ENCODE measurements at places on chromosomes 1 and 21.

DNA sequence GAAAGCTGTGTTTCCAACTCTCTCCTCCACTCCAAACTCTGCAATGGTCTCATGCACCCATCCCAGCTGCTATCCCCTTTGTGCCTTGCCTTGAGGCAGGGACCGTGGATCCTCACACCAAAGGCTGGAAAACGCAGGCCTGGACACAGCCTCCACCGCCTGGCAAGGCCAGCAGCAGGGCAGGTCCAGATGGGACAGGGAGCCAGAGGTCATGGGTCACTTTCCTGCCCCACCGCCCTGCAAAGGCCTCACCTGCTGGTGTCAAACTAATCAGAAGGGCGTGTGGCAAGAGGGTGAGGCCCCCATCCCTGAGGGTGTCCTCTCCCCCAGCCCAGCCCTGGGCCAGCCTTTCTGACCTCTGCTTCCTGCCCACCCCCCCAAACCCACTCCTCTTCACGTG is 106.3 kb downstream of the PAX7 start:
- no peak for DNase-seq

GRCh38 chr1:89274411-89274857 is 1.8 kb upstream of the GBP5 start:
- DNase-seq, result no peak

- no peak for DNase-seq
Observed at GRCh38 chr1:212607206-212607912, 1.2 kb upstream of the ATF3 start.

DNA sequence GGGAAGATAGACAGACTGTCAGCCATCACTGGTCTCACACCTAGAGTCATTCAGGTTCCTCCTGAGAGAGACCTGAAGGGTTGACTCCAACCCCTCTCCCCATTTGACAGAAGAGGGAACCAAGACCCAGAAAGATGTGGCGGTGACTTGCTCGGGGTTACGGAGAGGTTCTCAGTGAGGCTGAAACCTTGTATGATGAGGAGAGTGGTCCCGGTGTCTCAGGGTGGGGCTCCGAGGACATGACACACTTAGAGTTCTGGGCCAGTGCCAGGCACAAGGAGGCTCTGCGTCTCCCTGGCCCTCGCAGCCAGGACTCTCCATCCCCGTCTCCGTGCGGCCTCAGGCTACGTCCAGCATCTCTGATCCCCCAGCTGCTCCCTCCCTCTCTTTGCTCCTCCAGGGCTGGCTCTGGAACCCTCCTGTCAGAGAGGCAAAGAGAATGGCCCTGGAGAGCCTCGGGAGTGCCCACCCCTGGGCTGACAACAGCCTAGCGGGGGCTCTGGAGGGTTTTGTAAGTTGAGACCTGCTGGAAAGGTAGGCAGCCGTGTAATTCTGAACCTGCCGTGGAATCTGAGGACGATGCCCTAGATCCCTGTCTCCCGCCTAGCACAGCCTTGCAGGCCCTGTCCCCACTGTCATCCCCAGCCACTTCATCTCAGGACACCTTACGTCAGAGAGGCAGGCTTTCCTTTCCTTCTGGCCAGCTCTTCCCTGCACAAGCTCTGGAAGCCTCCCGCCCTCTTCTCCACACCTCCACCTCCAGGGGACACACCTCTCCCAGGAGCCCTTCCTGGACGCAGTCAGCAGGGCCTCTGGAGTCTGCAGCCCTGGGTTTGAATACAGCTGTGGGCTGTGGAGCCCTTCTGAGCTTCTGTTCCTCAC is 4.1 kb downstream of the EFHD2 start:
- no peak for DNase-seq

DNA sequence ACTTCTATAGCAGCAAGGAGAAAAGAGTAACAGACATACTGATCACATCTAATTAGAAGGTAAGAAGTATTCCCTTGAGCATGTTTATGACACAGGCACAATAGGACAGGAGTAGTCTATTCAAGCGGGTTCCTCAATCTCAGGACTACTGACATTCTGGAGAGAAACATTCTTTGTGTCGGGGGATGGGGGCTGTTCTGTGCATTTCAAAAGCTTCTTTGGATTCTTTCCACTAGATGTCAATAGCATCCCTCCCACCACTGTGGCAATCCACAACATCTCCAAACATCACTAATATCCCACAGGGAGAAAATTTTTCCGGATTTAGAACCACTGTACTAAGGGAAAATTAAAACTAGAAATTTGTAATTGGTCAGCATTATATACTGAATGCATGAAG is 56.9 kb downstream of the ADAMTS5 start:
- DNase-seq, result no peak

DNA sequence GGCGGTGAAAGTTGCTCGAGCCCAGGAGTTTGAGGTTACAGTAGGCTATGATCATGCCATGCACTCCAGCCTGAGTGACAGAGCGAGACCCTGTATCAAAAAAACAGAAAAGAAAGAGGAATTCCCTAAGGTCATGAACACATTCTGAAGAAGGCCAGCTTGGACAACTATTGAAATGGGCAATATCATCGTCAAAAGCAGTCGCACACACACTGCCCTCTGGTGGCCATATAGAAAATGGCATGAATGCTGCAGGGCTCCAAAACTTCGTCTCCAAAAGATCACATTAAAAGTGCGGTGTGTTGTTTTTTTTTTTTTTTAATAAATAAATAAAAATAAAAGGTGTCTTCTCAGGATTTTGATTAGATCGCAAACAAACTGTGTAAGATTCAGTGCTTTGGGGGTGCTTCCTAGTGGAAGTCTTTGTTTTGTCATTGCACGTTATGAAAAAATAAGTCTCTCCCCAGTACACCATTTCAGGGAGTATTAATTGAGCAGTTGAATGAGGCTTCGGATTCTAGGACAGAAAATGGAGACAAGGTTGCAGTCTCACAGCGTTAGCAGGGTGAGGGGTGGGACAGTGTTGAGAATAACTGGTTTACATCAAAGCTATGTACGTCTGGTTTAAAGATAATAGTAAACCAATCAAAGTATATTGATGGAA is 87.5 kb upstream of the FMN2 start:
- DNase-seq, result no peak

Data from GDM1 (cell line).